ENCODE measurements at places on chromosomes 16 and 17. TPM values are rescaled to one million over a fixed set of nuclear protein-coding genes. Genes with fewer than 3 reads are reported as not detected.

Gene TBC1D3D
- 0.16 TPM for total RNA-seq

Gene JPT1
- total RNA-seq: 39.9 TPM

Gene GRB7
- 0.16 TPM for total RNA-seq

Gene GOSR1
- 29.6 TPM for total RNA-seq

Gene PLCG2
- 0.16 TPM for total RNA-seq

Gene KRTAP2-3
- not detected for total RNA-seq

Gene CAPN15
- 15.9 TPM for total RNA-seq

Gene DUSP14
- total RNA-seq: 44.3 TPM

Gene LRRC75A
- 1.4 TPM for total RNA-seq

Gene DOC2B
- under 0.01 TPM for total RNA-seq

Gene TSPAN10
- 3.3 TPM for total RNA-seq

Gene GUCY2D
- 0.09 TPM for total RNA-seq

Gene HOXB4
- 3.3 TPM for total RNA-seq

Gene KRTAP1-5
- total RNA-seq: not detected

Gene TRIM72
- under 0.01 TPM for total RNA-seq

Gene NHERF1
- 2.5 TPM for total RNA-seq

Gene PDE6G
- not detected for total RNA-seq

Gene ACSM5
- total RNA-seq: not detected

Gene GRAP
- 0.34 TPM for total RNA-seq

Gene ZP2
- not detected for total RNA-seq

Gene KRTAP9-8
- not detected for total RNA-seq

Gene KRT33B
- not detected for total RNA-seq

Gene KRTAP4-1
- total RNA-seq: not detected

Gene TLCD3B
- total RNA-seq: not detected

Gene BAHCC1
- 5.1 TPM for total RNA-seq
